Stimulated activated CD8-positive, alpha-beta memory T cell treated with anti-CD3 and anti-CD28 coated beads, Interleukin-15, amount 100 ng/mL, for 48 hours (primary cell): ENCODE measurements at places on chromosomes 7 and 10.

DNA sequence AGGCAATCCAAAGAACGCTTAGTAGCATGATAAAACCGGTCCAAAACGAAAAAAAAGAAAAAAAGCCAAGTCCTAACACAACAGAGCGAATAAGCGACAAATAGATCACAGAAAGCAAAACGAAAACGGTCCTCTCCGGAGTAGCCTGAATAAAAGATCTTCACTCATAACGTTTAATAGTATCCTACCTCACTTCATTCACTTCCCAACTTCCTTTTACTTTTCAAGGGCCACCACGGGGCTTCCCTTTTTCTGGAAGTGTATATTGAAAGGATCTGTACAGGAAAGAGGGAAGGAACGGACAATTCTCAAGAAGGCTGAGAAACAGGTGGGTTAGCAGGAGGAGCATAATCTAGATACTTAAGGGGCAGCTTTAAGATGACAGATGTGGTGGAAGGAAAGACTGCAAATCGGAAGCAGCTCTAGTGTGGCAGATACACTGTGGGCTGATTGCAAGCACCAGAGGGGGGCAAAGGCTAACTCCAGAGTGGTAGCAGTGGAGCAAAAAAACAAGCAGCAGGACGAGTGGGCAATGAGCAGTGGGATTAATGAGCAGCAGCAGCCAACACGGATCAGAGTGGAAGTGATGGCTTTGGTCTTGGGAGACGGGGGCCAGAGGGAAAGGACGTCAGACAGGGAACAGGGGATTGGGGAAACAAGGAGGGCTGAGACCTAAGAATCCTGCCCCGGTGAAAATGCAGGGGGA is 866 bp downstream of the CNOT4 start:
- no peak for DNase-seq

- no peak for DNase-seq
Observed at GRCh38 chr10:28127881-28128280, 129.0 kb upstream of the ODAD2 start.

DNA sequence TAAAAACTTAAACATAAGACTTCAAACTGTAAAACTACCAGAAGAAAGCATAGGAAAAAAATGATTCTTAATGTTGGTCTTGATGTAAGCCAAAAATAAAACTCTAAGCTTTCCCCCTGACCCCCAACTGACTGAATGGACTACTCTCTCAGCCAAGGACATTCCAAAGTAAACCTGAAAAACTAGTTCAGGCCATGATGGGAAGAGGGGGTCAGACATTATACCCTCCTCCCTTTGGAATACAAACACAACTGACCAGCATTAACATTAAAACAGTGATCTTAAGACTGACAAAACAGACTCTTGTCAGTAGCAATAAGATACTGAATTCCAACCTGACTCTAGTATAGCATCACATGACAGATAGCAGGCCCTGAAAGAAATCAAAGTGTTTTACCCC is 13.5 kb upstream of the LRGUK start:
- no peak for DNase-seq

GRCh38 chr10:132101529-132101928 is 35.8 kb downstream of the JAKMIP3 start:
- DNase-seq, result no peak

DNA sequence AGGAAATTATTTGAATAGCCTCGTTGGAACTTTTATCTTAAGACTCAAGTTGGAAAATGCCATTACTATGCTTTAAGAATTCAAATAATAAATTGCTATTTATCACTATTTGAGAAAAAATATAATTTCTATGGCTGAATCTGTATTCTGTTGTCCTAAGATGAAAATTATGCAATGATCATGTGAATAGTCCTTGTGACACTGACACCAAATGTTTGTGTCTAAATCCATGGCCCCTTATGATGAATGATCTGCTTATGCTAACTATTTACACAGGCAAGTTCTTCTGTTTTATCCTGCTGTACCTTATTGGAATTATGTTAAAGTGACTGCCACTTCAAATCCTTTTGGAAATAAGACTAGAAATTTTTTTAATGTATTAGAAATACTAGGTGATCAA is 208.7 kb downstream of the DOCK4 start:
- no peak for DNase-seq

DNA sequence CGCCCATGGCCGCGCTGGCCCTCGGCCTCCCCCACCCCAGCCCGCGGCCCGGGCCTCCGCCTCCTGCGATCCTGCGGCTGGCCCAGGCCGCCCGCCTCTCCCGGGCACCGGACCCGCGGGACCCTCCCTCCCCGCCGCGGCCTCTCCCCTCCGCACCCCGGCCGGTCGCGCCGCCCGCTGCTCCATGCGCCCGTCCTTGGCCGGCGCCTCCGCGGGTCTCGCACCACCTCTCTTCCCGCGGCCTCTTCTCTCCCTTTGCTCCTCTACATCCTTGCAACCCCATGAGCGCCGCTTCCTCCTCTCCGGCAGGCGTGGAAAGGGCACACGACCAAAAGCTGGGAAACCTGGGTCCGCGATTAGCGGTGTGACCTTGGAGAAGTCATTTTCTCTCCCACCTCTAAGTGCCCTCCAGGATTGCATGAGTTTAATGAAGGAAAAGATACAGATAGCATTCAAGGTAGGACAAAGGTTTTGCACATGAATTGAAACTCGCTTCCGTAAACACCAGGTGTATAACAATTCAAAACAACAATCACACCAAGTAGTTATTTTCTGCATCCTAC is 448 bp upstream of the SRPK2 start:
- no peak for DNase-seq

GRCh38 chr7:12759151-12759550 is 71.7 kb downstream of the ARL4A start:
- DNase-seq, result no peak

GRCh38 chr10:77575271-77576006 is 62.2 kb downstream of the KCNMA1 start:
- no peak for DNase-seq

DNA sequence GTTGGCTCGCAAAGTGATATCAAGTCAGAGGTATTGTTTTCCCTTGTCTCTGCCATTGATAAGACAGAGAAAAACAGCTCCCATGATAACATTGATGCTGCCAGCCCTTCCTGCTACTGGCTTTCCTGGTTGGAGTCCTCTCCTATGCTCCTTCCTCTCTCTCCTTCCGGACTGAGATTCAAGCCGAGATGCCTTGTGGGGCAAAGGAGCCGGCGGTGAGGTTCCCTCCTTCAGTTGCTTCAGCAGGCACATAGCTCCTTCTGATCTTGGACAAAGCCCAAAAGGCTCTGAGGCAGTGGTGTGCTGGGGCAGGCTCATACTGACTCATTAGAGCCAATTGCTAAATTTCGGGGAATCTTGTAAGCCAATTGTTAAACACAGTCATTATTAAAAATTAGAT is 8.8 kb upstream of the ZCCHC24 start:
- no peak for DNase-seq

- no peak for DNase-seq
Observed at GRCh38 chr7:93374345-93374940, 142.3 kb downstream of the VPS50 start.

DNA sequence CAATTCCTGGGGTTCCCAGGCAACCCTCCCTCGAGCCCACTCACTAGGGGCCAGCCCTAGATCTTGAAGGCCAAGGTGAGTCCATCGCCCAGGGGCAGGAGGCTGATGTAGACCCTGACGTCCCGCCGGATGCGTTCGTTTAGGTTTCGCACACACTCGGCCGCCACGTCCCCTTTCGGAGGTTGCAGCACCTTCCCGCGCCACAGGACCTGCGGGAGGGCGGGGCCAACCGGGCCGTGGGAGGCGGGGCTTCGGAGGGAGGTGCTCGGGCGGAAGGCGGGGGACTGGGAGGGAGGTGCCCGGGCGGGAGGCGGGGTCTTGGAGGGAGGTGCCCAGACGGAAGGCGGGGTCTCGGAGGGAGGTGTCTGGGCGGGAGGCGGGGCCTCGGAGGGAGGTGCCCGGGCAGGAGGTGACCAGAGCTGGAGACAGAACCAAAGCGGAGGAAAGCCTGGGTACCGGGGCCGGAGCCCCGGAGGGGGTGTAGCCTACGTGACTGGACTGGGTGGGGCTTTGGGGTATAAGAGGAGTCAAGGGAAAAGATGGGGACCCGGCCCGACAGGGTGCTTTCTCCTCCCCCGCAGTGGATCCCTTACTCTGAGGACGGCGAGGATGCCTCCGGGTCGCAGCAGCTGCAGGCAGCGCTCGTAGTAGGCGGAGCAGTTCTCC is 1.6 kb downstream of the COMTD1 start:
- peak; percentile 92 for DNase-seq

- no peak for DNase-seq
Observed at GRCh38 chr7:106987777-106988176, 56.7 kb upstream of the PRKAR2B start.

DNA sequence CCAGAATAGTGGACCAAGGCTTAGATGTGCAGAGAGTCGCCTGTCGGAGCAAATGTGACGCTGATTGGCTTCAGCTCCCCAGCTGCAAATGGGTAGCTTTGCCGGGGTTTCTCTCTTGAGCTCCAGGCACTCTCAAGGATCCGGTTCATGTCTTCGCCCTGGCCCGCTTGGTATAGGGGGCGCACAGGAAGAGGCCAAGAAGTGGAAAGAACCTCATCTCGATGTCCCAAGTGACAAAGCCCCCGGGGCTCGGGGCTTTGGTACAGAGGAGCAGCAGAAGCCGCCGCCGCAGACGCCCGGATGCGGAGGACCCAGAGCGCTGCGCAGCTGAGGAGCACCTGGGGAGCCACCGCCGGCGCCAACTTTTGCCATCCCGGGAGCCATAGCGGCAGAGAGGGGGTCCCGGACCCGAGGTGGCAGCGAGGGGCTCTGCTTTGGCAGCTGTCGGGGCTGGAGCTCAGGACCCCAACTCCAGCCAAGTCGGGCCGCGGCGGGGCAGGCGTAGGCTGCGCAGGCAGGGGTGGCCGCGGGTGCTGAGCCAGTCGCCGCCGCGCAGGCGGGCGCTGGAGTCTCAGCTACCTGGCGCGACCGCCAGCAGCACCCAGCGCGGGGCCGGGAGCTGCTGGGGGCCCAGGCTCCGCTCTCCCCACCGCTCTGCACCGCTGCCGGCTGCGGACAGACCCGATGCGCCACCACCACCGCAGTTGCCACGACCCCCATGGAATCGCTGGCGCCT is 466.6 kb downstream of the XPNPEP1 start:
- DNase-seq, result no peak

DNA sequence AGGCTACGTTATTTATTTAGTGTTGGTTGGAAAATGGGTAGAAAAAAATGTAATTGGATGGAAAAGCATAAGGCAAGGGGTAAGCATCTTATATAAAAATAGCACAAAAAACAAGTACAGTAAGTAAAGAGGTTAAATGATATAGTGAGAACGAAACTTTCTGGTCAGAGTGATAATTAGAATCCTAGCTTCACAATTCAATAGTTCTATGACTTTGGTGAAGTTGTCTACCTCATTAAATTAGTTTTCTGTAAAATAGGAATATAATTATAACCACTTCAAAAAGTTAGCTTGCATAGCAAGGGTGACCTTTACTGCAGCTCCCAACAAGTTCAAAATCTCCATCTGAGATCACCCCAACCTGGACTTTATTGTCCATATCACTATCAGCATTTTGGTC is 30.8 kb upstream of the TAS2R16 start:
- DNase-seq, result no peak

GRCh38 chr10:27391916-27392315 is 112.2 kb upstream of the RAB18 start:
- no peak for DNase-seq

- DNase-seq, result no peak
Observed at GRCh38 chr7:55898287-55898686, 11.0 kb downstream of the ZNF713 start.

GRCh38 chr7:38177621-38178003 is 433 bp upstream of the STARD3NL start:
- no peak for DNase-seq

DNA sequence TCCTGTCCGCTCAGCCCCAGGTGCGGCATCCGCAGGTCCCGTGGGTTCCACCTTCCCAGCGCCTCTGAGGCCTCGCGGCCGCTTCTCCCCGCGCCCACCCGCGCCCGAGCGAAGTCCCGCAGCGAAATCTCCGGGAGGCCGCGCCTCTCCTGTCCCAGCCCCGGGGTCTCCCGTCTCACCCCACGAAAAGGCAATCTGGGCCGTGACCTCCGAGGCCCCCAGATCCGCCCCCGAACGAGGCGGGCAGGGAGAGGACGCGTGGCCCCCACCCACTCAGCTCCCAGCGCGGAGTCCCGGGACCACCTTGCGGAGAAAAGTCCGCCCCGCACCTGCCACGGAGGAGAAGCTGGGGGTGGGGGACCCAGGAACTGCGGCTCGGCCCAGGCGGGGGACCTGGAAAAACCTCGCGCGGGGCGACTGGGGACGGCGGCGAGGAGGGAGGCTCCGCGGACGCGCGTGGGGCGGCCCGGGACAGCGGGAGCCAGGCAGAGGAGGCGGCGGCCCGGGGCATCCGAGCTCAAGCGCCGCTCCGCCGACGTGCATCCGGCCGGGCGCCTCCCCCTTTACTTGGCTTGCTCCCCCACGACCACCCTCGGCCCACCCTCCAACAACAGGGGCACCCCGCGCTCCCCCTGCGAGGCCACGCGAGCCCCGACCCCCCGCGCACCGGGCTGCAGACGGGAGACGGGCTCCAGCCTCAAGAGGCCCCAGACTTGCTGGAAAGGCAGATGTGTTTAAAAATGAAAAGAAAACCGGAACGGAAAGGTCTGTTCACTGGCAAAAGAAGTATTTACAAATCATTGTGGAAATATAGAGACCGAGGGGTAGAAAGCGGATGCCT is 33.0 kb upstream of the RNF32 start:
- DNase-seq, result no peak

- no peak for DNase-seq
Observed at GRCh38 chr10:15163253-15163828, 5.2 kb downstream of the NMT2 start.

DNA sequence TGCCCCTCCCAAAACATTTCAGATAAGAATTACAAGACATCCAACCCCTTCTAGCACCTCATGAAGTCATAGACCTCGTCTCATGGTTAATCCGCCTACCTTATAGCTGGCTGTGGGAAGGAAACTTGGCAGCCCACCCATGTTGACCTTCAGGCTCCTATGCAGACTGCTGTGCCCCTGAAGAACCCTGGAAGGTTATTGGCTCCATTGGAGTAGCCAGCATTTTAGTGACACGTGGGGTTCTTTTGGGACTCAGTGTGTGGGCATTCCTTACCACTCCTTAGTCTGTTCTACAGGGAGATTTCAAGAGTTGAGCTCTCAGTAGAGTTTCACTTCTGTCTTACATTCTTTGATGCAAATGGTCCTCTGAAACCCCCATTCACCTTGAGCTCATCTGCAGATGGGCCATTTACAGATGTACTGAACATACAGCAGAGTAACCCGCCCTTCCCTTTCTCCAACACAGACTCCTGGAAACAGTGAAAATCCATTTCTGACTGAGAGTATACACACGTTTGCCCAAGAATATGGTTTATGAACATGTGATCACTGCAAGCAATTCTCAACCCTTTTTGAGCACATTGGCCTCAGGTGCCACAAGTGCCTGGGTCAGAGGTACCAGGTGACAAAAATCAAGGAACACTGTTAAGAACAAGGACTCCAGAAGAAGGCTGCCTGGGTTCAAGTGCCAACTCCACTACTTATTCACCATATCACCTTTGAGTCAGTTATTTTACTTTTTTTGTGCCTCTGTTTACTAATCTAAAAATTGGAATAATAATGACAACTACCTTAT is 54.0 kb upstream of the HECW1 start:
- no peak for DNase-seq
